Adrenal gland (tissue), 19 donors: ENCODE measurements at places on chromosomes 3 and 15.

GRCh38 chr3:49377483-49377882, 19.3 kb upstream of the GPX1 start:
- DNase-seq, result no peak

DNA sequence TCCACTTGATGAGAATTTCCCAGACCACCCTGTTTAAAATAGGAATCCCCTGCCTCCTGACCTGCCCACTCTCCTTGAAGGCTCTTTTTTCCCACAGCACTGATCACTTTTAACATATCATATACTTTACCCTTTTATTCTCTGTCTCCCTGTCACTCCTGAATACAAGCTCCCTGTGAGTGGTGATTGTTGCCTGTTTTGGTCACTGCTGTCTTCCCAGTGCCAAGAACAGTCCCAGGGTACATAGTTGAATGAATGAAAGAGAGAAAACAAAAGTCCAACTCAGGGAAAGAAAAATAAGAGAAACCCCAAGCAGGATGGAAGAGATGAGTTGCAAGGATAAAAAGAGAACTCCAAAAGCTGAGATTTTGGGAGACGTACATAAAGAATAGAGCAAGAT, 500.3 kb upstream of the LMCD1 start:
- no peak for DNase-seq

DNA sequence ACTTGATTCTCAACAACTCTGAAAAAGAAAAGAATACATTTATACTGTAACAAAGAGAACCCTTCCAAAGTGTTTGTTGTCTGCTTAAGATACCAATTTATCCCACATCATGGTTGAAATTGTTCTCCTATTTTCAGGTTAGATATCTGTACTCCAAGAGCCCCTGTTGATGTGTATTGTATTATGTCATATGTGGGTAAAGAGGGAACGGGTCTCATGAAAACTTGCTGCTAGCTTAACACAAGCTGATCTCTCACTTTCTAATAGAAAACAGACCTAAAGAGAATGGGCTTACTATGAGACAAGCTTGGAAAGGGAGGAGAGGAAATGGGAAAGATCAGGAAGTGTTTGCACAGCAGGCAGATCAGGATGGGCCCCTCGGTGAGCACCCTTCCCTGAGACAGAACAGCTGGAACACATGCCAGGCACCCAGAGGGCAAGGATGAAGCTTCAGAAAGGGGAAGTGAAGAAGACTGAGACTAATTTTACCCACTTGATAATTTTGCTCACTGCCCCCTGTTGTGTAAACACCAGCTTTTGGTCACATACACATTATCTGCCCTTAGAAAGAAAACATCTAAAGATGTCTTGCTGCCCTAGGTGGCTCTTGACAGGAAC, 747.9 kb upstream of the CCDC54 start:
- DNase-seq, result no peak

DNA sequence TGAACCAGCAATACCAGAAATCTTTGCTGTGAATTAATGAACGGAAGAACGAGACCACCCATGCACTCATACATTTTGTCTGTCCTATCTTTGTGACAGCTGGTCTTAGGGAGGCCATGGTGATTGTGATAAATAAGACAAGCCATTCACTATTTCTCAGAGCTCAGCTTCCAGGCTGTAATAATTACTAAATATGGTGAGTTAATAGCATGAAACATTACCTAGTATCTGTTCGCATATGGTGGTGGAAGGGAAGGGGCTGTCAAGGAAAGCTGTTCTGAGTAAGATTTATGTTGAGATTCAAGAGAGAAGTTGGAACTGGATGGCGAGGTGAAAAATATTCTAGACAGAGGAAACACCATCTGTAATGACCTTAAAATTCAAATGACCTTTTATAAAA, 719.0 kb upstream of the ZNF385D start:
- DNase-seq, result no peak

DNA sequence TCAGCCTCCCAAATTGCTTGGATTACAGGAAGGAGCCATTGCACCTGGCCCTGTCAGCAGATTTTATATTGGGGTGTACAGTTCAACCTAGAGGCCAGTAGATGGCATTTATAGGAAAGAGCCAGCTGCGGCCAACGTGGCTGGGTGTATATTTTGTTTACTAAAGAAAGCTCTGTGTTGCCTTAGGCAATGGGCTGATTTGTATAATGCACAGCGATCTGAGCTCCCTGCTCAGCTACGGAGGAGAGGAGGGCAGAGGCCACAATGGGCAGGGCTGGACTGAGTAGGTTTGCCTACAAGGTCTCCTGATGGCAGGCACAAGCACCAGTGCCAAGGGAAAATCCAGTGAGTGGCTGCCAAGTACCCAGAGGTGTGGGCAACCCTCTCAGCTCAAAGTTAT, 282.4 kb downstream of the ARPP21 start:
- DNase-seq, result no peak

DNA sequence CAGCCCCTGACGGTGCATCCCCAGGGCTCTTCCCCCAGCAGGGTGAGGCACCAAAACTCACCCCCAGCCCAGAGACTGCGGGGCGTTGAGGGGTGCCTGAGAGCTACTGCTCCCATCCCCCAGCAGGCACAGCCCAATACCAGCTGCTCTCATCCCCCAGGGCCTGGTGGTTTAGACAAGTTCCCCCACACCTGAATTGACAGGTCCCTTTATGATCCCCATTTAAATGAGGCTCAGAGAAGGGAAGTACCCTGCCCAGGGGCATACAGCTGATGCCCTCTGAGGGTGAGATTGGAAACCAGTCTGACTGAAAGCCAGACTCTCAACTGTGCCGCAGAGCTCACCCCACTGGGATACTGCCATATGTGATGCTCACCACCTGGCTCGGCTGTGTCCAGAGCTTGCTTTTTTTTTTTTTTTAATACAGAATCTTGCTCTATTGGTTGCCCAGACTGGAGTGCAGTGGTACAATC, 20.1 kb downstream of the DUSP7 start:
- DNase-seq, result no peak

- no peak for DNase-seq
Measured at GRCh38 chr3:29481969-29482767, 201.3 kb downstream of the RBMS3 start.

- DNase-seq, result no peak
Measured at GRCh38 chr3:124483915-124484470, 246.3 kb upstream of the UMPS start.

GRCh38 chr3:139326707-139327106, 17.1 kb upstream of the MRPS22 start:
- DNase-seq, result no peak

GRCh38 chr3:34131091-34131490, 332.7 kb downstream of the PDCD6IP start:
- DNase-seq, result no peak

- DNase-seq, result no peak
Measured at GRCh38 chr3:144128108-144128892, 156.7 kb downstream of the DIPK2A start.

DNA sequence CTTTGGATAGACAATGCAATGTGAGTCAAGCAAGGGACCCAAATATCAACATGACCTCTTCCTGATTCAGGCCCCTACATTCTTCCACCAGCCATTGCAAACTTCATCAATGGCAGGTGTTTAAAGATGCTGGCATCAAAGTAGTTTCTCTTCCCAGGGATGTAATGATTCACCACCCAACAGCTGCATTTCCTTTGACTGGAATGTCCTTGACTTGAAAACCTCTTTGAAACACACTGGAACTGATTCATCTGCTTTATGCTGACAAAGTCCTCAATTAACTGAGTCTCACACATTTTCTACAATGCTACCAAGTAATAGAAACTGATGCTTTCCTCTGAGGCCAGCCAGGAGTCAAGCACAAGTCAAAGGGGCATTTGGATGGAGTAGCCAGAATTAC, 385.5 kb downstream of the GBE1 start:
- no peak for DNase-seq

DNA sequence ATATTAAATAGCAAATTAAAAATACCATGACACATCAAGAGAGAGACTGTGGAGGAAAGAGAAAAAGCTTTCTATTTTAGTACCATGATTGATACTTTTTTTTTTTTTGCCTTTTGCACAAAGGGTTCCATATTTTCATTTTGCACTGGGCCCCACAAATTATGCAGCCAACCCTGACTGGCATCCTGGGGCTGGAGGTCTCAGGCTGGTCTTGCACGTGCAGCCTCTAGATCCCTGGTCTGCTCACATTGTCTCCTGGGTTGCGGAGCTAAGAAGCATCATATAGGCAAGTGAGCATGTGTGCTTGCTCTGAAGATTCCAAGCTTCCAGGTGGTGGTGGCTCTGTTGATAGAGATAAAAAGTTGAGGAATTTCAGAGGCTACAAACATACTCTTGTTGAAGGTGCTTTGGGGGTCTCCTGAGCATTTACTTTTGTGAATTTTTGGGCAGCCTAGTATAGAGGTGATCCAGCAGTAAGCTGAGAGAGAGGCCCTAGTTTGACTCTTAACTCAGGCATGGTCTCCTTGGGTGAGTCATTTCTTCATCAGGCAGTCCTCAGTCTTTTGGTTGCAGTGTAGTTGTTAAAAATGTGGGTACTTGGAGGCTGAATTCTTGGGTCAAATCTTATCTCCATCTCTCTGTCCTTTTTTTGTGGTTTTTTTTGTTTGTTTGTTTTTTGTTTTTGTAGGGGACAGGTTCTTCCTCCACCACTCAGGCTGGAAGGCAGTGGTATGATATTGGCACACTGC, 31.3 kb downstream of the SMAD3 start:
- no peak for DNase-seq

- DNase-seq, result no peak
Measured at GRCh38 chr3:5709714-5710113, 522.2 kb downstream of the EDEM1 start.

DNA sequence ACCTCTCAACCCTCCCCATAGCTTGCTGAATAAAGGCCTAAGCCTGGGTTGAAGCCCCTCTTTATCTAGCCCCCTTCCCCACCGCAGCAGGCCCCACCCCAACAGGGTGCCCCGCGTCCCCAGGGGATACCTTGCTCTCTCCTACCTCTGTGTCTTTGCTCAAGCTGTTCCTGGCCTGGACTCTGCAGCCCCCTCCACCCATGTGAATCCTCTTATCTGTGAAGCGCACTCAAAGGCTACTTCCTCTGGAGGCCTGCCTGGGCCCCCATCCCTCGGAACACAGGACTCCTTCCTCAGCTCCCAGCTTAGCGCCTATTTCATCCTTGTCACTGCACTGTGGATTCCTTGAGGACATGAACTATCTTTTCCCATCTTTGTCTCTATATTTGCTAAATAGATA, 61.4 kb upstream of the HERC1 start:
- DNase-seq, result no peak

DNA sequence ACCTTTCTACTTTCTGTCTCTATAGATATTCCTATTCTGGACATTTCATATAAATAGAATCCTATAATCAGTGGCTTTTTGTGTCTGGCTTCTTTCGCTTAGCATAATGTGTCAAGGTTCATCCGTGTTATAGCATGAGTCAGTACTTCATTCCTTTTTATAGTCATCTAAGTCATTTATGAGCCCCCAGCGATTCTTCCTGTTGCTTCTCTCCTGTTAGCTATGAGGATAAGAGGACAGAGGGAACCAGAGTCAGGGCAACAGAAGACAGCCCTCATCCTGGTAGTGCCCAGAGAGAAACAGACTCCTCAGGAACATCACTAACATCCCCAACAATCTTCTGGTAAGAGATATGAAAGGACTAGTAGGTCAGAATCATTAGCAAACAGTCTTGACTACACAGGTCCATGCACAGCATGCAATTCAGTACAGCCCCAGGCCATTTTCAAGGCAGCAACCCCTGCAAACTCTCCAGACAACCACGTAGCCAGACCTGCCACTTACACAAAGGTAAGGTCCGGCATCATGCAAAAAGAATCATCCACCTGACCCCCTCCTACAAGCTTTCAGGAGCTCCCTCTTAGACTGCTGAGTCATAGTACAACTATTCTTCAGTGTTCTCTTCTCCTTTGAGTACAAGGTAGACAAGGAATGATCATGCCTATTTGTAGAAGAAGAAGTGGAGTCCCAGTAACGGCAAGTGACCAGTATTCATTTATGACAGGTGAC, 91.5 kb downstream of the MYLK start:
- DNase-seq, result no peak

DNA sequence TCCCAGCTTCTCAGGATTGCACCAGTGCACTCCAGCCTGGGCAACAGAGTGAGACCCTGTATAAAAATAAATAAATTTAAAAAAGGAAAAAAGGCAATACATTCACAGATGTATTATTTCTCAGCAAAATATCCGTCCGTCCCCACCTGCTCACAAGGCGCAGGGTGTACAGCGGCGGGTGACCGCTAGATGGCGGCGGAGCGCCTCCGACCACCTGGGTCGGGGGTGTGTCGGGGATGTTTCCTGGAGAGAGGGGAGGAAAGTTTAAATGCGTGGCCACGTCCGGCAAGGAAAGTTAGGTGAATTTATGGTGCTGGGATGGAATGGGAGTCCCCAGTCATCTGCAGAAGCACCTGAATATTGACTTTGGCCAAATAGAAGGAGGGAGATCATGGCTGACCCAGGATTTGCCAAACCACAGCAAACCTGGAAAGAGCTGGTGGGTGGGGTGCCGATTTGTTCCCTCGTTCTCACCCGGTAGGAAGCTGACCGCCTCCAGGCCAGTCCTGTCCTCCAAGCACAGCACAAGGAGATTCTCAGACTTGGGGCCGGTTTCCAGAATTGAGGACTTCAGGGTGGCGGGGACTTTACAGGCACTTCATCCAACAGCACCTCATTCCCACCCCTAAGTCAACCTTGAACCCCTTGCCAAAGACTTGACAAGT, 88.3 kb downstream of the TMEM266 start:
- peak; percentile 61 for DNase-seq

GRCh38 chr15:96273317-96274086, 57.0 kb upstream of the NR2F2 start:
- no peak for DNase-seq

DNA sequence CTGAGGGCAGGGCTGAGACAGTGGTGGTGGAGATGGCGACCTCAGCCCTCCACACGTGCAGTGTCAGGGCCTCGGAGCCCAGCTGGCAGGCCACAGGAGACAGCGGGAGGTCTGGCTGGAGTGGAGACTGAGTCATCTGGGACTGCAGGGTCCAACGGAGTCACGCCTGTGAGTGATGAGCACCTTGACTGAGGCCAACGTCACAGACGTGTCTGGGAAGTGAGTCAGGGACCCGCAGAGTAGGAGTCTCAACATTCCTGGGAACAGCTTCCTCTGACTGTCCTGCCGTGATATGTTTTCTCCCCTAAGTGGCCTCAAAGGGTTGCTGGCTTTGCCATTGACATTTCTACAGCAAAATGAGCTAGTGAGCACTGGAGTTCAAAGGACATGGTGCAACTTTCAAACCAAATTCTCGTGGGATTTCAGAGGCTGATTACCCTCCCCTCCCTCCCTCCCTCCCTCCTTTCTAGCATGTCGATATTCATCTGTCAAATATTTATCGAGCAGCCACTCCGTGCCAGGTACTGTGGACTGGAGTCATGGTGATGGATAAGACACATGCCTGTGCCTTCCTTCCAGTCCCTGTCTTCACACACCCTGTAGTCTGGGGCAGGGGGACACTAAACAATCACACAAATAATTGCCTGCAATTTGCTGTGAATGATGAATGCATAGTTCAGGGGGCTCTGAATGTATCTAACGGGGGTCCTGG, 53.3 kb upstream of the AMOTL2 start:
- DNase-seq, result peak; percentile 60
